ENCODE measurements at places on chromosomes 3 and 15.

DNA sequence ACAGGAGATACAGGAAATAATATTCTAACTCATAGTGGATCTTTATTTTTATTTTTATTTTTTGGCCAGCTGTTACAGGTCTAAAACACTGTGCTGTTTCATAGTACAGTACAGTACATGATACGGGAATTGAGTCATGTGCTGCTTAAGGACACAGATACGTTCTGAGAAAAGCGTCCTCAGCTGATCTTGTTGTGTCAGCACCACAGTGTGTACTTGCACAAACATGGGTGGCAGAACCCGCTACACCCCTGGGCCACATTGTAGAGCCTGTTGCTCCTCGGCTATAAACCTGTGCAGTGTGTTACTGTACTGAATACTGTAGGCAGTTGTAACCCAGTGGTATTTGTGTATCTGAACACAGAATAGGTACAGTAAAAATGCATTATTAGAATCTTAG lies 183.4 kb downstream of the OR4M2 start:
- DNase-seq: no peak

- DNase-seq: no peak
These were observed 361.0 kb downstream of the FHIT start for GRCh38 chr3:60890226-60890625.

- DNase-seq: no peak
These were observed 98.8 kb downstream of the EEFSEC start for GRCh38 chr3:128252083-128252482.

DNA sequence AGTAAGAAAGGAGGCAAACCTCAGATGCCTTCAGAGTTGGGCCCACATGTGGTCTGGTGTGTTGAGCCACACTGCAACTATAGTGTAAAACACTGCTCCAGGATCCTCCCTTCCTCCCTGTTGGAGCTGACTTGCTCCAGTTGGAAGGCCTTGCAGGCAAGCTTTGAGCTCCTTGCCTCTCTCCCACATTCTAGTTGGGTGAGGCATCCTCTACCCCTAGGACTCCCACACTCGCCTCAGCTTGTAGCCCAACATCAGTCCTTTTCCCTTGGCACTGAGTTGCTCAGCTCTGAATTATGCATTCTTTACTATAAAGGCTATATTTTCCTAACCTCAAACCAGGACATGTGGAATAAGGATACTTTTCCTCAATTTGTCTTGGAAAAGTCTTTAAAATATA lies 143.9 kb downstream of the NECTIN3 start:
- no peak for DNase-seq

DNA sequence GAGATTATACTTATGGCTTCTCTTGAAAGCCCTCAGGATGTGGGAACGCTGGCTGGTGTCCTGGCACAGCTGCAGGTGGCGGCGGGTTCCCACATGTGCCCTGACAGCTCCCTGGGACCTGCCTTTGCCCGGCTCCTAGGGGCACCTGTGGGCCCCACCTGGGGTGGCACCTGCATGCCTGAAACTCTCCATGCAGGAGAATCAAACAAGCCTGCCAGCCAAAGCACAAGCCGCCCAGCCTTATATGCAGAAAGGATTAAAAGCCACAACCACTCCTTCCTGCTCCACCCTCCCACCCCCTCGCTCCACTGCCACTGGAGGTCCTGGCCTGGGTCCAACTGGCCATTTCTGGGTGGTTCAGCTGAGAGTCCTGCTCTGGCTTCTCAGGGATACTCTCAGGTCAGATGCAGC lies 18.1 kb downstream of the TRPM1 start:
- no peak for DNase-seq

- DNase-seq: no peak
These were observed 124.4 kb downstream of the B3GALNT1 start for GRCh38 chr3:160980740-160981139.

DNA sequence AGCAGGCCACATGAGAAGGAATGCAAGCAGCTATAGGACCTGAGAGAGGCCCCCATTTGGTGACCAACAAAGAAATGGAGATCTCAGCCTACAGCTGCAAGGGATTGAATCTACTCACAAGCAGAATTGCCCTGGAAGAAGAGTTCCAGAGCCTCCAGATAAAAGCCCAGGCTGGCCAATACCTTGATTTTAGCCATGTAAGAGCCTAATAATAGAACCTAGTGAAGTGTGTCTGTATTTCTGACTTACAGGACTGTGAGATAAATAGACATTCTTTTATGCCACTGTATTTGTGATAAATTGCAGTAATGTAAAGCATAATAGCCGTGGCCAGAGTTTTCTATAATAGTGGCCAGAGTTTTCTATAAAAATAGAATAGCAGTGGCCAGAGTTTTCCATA lies 254.6 kb downstream of the PYDC2 start:
- no peak for DNase-seq

GRCh38 chr3:42165211-42165610 lies 74.1 kb downstream of the TRAK1 start:
- DNase-seq: no peak

DNA sequence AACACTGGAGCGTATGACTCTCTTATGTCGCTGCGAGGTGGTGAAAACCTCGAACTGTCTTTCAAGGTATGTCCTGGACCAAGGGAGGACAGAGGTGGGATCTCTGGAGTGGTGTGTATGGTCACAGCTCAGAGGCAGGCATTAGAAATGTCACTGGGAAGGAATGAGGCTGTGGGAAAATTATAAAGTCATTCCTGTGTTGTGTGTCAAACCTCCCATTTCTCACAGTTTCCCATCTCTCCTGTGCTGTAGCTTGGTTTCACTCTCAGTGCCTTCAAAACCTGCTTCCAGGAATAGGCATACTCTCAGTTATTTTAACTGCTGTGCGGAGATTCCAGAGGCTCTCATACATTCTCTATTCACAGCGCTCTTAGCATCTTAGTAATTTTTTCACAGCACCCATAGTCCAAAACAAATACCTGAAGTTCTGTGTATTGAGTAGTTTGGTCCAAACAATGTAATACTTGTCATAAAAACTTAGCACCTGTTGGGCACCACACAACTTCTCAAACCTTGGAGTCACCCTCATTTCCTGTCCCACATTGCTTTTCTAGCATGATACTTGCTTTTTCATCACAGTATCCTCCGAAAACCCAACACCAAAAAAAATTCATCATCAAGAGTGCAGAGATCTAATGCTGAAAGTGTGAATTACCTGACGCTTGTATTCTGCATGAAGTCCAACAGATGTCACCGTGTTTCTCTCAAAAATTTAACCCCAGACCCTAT lies 36.9 kb downstream of the GALNT15 start:
- peak; percentile 19 for DNase-seq

DNA sequence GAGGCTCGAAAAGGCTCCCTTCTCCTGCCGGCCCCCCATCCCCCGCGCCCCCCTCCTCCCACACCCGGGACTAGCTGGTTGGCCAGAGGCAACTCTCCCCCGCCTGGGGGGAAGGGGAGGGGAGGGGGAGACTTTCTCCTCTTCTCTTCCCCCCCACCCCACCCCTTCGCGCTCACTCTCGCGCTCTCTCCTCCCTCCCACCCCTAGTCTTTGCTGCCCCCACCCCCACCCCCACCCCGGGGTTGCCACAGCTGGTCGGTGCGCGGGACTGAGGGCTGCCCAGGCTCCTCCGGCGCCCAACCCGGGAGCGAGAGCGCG lies 710 bp downstream of the MECOM start:
- no peak for DNase-seq

- no peak for DNase-seq
These were observed 511.9 kb downstream of the GBE1 start for GRCh38 chr3:81249540-81250029.

- no peak for DNase-seq
These were observed 57.9 kb downstream of the EPHB1 start for GRCh38 chr3:134852893-134853351.

- no peak for DNase-seq
These were observed 42.1 kb downstream of the VGLL4 start for GRCh38 chr3:11601446-11602238.

All from GM04504 (cell line).